Activated CD4-positive, alpha-beta T cell treated with anti-CD3 and anti-CD28 coated beads for 36 hours (primary cell): ENCODE measurements at places on chromosomes 6 and 20.
A peak's percentile ranks its signal among the peaks of the same experiment; 100 is the strongest.

DNA sequence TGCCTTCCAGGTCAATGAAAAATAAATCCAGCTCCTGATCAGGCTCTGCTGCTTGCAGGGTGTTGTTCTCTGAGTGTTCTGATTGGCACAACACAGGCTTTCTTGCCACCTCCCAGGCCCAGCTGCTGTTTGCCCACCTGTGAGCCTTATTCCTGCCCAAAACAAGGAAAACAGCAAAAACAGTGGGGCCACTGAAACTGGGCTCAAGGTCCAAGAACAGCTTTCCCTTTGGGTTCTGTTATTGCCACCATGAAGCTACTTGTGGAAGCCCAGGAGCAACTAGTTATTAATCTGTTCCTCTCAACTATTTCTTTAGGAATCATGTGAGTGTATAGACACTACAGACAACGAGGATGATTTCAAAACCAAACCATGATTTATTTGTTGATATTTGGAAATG lies 159.1 kb downstream of the PLCB1 start:
- DNase-seq: no peak

DNA sequence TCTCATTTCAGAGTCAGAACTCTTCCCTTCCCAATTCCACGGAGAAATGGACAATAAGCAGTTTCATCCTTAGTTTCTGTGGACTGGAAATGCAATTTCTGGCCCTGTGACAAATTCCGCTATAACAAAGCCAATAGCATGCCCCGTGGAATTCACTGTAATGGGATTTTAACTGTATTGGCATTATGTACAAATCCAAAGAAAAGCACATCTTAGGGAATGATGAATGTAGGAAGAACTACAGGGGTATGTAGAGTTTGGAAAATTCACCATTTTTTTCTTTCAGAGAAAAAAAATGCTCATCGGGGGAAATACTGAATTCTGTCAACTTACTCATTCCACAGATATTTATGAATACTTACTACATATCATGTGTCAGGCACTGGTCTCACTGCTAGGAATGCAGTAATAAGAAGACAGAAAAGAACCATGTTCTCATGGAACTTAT lies 43.5 kb downstream of the KIF6 start:
- DNase-seq: no peak

- no peak for DNase-seq
Observed at GRCh38 chr6:107699254-107699653, 124.9 kb downstream of the SCML4 start.

DNA sequence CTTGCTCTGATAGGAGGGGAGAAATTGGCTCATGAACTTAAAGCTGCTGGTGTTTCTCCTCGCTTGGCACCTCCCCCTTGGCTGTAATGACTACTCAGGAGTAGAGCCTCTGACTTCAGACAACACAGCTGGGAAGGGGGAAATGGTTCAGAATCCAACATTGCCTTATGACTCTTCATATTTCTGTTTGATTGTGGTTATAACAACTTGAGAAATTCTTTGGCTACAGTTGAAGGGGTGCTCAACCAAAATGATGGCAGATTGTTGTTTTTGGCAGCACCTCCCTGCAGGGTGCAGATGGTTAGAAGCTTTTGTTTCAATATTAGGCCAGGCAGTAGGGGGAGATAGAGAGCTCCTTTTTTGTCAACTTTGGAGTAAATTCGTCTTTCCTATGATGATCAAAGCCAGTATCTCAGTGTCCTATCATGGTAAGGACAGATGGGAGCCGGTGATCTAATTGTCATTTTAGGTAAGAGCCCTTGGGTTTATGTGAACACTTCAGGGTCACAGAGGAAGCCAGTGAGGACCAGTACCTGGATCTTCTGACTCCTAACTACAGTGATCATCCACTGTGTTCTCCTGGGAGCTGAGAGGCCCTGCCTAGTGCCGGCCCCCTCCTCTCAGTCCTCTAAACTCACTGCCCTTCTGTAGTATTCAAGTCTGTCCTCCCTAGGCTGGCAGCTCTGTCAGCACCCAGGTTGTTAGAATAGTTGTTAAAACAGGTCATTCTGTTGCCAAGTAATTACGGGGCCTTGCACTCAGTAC lies 39.9 kb downstream of the RPRD1B start:
- DNase-seq: peak; percentile 28

DNA sequence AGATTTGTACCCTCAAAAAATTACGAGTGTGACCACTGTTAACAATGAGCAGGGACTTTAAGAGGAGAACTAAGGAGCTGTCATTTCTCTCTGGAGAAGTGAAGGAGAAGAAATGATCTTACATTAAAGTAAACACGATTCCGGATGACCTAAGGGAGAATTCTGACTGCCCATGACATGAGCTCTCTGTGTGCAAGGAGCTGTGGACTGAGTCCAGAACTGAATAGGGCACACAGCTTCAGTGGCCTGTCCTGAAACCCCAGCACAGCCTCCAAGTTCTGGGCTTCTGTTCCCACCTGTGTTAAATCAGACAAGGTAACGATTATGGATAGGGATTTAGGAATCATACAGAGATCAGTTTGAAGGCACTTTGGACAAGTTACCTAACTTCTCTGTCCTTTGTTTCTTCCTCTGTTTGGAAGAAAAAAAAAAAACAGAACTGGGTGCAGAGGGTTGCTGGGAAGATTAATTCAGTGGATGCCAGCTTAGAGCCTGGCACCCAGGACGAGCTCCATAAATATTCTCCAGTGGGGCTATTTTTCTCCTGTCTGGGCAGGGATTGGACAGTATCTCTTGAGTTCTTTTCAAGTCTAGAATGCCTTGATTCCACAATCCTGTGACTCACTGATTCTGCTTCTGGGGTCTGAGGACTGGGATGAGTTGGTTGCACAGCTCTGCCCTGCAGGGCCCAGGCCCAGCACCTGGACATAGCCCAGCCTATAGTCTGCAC lies 65.7 kb downstream of the MRPL14 start:
- DNase-seq: no peak

GRCh38 chr6:139732451-139732850 lies 358.0 kb upstream of the CITED2 start:
- no peak for DNase-seq

GRCh38 chr6:48037946-48038345 lies 73.1 kb downstream of the PTCHD4 start:
- no peak for DNase-seq

DNA sequence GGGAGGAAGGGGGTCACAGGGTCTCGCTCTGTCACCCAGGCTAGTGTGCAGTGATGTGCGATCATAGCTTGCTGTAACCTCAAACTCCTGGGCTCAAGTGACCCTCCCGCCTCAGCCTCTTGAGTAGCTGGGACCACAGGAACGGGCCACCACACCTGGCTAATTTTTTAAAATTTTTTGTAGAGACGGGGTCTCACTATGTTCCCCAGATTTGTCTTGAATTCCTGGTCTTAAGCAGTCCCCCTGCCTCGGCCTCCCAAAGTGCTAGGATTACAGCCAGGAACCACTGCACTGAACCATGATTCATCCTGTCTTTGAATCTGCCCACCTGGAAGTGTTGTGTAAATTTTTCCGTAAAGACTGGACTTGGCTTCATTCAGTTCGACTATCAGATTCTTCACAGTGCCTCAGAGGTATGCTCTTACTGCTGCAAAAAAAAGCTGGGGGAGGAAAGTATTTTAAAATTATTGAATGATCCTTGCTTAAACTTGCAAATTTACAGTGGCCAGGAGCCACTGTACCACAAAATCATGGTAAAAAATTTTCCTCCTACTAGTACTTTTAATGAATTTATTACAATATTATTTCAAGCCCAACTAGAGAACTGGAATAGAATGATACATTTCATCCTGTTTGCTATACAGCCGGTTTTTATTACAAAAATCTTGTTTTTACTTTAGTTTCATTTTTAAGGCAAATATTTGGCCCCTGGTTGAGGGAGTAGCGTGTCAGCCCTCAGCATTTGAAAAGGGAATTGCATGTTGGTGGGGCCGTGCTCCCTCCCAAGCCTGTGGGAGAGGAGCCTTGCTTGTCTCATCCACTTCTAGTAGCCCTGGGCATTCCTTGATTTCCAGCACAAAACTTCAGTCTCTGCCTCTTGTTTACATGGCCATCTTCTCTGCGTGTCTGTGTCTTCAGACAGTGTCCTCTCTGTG lies 202.5 kb upstream of the SGK1 start:
- DNase-seq: no peak

DNA sequence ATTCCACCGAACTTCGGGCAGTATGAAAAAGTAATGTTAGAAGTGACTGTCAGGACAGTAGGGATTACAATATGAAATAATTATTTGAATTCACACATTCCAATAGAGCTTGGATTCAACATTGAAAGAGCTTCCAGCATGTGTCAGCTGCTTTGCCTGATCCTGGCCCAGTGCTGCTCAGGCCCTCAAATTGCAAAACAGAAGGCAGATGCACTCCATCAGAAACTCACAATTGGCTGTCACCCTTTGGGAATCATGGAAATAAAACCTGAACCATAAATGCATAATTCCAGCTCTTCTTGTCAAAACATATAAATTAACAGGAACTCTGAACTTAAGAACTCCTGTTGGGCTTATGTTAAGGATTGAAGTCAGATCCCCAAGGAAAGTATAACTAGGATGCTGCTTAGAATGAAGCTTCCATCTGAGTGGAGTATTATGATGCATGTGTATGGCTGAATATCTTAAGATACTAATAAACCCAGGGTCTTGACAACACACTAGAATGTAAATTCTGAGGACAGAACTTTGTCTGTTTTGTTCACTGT lies 1.8 kb upstream of the NDUFAF4 start:
- no peak for DNase-seq

DNA sequence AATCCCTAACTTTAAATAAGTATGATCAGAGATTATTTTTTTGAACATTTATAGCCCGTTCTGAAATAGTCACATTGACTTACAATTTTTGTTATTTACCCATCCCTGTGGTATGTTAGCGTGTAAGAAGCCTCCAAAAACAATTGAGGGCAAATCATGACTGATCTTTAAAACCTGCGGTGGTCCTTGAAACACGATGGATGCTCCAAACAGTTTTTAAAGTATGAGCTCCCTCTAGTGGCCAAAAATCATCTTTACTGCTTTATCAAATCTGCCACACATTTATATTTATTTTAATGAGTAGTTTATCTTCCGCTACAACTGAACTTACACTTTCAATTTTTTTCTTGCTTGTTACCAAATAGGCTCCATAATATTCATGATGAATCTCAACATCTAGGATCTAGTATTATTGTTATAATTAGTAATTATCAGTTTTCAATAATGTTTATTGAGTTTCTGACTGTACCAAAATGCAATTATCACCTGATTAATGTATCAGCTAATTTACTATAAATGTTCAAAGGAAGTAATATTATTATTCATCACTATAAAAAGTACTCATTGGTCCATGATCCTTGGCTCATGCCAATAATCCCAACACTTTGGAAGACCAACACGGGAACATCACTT lies 52.2 kb downstream of the MARCKS start:
- no peak for DNase-seq

GRCh38 chr20:22757424-22758183 lies 173.2 kb upstream of the FOXA2 start:
- no peak for DNase-seq

DNA sequence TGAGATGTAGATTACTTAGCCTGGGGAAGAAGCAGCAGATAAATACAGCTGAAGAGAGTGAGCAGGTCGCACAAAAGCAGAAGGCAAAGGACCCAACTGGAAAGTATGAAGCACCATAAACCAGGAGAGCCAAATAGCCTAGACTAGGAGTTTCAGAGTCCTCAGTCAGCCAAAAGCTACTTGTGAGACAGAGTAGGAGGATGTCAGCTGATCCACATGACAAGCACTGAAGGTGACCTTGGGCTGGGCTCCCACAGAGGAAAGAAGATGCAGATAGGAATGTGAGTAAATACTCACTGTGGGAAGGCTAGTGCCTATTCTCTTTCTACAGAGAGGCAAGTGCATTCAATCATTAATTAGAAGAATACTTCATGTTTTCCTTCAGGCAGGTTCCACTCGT lies 274.0 kb upstream of the POU3F2 start:
- no peak for DNase-seq

DNA sequence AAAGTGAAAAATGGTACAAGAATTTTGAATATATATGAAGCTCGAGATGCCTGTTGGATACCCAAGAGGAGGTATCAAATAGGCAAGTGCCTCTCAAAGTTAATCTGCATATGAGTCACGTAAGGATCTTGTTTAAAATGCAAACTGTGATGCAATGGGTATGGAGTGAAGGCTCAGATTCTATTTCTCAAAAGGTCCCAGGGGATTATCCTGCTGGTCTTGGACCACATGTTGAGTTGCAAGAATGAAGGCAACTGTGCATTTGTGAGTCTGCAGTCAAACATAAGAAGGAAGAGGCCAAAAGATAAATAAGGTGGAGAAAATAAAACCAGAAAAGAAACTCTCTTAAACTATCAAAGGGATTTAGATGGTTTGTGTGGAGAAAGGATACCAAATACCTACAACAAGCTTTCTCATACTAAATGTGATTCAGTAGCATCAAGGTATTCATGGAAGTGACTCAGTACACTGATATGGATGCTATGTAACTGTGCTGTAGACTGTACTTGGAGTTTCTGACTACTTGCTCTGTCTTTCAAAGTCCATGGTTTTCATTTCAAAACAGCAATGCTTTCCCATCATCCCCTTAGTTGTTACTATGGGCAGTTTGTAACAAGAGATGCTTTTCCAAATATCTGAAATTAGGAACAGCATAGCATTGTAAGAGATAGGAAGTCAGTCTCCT lies 106.3 kb downstream of the GFRAL start:
- DNase-seq: no peak

DNA sequence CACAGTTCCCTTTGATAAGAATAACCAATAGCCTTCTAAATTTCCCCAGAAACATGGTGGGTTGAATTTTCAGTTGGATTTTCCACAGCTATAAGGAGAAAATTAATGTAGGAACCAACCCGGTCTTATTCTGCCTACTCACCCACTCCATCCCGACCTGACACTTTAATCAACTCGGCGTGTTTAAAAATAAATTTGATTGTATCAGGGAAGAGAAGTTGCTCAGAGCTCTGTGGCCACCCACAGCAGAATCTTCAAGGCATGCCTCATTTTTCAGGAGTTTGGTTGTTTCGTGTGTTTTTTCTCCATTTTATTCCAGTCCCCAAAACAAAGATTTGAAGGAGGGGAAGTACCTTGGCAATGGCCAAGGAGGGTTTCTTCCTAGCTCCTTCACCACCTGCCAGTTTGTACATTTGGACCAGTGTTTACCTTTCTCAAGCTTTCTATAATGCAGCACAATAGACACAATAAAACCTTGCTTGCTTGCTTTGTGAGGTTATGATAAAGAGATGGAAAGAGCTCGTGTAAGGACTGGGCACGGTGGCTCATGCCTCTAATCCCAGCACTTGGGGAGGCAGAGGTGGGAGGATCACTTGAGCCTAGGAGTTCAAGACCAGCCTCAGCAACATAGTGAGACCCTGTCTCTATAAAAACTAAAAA lies 297.2 kb upstream of the JARID2 start:
- no peak for DNase-seq

DNA sequence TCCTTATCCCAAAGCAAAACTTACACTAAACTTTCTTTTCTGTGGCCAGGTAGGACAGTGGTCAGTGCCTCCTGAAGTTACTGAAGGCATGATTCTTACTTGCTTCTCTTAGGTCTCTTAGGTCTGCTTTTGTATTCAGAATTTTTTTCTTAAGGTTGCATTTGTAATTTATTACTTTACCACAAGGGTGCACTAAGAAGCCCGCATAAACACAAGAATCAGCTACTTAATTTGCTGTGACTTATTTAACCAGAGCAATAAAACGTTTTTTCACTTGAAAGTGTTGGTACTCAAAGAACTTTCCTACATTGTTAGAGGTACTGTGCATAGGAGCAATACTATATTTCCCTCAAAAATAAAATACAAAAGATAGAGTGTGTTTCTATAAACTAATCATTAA lies 75.4 kb upstream of the LAMA2 start:
- DNase-seq: no peak

GRCh38 chr6:170007468-170008293 lies 256.3 kb downstream of the ERMARD start:
- no peak for DNase-seq
